ENCODE measurements at places on chromosomes 5 and 9.

DNA sequence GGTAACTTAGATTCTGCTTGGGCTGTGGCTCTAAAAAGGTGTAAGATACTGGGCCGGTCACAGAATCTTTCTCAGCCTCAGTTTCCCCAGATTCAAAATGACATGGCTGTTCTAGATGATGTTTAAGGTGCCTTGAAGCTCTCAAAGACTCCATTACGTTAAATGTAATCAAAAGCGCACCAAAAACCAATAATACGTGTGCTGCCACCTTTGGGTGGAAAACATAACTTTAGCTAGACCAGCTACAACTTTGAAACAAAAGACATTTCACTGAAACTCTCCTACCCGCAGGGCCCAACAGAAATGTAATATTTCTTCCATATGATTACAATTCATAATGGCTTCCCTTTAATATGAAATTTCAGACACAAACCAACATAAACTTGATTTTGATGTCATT lies 35.0 kb upstream of the PCSK5 start:
- peak; percentile 4 for DNase-seq

DNA sequence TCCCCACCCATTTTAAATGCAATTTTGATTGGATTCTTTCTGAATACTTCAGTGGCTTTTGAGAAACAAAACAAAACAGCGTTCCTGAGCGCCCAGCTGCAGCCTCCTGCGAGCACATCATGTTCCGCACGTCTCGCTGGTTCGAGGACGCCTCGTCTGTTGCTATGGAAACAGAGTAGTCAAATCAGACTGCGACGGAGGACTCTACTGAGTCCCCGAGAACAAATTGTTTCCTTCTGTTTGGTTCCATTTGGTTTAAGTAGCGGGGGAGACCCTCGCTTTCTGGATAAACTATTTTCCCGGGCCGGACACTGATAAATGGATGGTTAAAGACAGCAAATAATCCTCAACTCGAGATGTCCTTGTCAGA lies 69.0 kb downstream of the SLC28A3 start:
- DNase-seq = peak; percentile 69

GRCh38 chr5:174047472-174048099 lies 2.1 kb downstream of the NSG2 start:
- DNase-seq = no peak

GRCh38 chr5:76367623-76368371 lies 35.3 kb upstream of the IQGAP2 start:
- peak; percentile 16 for DNase-seq

DNA sequence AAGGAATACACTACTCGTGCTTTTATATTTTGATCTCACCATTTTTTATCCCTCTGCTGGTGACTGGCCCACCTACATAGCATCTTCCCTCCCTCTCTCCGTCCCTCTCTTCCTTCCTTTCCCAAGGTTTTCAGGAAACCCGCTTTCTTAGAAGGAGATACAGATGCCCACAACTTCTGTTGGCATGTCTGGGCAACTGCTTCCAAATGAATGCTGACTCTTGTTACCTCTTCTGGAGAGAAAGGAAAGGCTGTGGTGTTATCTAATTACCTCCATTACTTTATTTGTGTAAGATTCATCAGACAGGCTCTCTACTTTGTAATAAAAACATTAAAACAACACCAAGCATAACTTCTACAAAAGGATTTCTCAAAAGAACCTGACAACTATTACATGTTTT lies 20.2 kb downstream of the FANCC start:
- DNase-seq = no peak

GRCh38 chr9:114259798-114260523 lies 62.9 kb upstream of the ORM1 start:
- DNase-seq = no peak

- DNase-seq = peak; percentile 14
These were observed 20.5 kb upstream of the GPX3 start for GRCh38 chr5:150999704-151000442.

- peak; percentile 72 for DNase-seq
These were observed 107.2 kb downstream of the ARHGEF28 start for GRCh38 chr5:73733219-73733618.

GRCh38 chr9:109319017-109319625 lies 1.7 kb downstream of the EPB41L4B start:
- no peak for DNase-seq

DNA sequence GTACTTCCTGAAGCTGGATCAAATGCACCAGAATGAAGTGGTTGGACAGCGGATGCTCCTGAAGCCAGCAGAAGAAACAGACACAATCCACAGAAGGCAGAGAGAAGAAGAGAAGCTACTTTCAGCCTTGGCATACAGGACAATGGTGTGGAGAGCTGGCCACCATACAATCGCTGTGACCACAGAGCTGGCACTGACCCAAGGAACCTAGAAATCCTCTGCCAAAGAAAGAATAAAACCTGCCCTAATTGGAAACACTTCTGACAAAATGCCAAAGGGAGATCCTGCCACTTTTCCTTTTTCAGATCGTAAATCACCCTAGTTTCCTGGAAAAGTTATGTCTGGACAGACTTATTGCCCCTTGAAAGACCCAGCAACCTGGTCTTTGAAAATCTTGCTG lies 77.8 kb downstream of the BAAT start:
- no peak for DNase-seq

DNA sequence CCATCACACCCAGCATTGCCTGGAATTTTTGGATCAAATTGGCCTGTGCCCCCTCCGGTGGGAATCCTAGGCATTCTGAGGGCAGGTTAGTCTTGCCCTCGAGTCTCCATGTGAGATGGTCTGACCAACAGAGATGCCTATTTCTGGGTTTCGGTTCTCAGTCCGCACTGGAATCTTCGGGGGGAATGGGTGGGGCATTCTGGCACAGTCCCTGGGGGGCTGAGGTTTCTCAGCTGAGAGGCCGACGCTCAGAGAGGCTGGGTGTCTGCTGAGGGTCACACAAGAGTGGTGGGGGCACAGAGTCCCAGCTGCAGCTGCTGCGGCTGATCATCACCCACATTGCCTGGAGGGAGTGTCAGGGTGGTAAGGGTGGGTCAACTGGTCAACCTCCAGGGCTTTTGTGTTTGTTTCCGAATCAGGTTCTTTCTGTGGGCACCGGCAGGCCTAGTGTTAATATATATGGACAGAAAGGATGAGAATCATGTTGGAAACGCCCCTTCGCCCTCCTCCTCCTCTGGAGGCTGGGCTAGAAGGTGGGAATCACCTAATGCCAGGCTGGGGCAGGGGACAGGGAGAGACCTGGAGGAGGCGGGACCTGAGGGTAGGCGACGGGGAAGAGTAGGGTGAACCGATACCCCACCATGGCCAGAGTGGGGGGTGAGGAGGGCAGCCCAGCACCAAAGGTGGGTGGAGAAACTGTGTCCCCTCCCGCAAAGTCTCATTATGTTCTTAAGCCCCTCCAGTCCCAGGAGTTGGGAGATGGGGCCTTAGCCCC lies 149.5 kb upstream of the PHYKPL start:
- DNase-seq = no peak

DNA sequence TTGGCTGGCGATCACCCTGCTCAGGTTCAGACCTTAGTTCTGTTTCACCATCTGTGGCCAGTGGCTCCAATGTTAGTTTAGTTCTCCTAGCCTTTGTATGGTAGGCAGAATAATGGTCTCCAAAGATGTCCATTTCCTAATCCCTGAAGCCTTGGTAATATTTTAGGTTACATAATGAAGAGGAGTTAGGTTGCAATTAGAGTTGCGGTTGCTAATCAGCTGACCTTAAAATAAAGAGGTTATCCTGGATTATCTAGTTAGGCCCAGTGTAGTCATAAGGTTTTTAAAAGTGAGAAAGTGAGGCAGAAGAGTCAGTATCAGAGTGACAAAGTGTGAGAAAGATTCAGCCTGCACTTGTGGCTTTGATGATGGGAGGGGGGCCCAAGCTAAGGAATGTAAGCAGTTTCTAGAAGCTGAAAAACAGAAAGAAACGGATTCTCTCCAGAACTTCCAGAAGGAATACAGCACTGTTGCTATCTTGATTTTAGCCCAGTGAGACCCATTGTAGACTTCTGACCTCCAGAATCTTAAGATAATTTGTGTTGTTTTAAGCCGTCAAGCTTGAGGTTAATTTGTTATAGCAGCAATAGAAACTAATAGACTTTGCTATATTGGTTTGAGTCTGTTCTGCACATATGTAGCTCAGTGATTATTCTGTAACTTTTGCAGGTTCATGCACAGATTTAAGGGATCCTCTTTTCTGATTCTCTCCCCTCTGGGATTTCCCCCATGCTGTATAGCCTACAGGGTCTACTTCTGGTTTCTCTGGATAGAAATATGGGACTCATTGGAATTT lies 21.6 kb downstream of the LNPEP start:
- no peak for DNase-seq

DNA sequence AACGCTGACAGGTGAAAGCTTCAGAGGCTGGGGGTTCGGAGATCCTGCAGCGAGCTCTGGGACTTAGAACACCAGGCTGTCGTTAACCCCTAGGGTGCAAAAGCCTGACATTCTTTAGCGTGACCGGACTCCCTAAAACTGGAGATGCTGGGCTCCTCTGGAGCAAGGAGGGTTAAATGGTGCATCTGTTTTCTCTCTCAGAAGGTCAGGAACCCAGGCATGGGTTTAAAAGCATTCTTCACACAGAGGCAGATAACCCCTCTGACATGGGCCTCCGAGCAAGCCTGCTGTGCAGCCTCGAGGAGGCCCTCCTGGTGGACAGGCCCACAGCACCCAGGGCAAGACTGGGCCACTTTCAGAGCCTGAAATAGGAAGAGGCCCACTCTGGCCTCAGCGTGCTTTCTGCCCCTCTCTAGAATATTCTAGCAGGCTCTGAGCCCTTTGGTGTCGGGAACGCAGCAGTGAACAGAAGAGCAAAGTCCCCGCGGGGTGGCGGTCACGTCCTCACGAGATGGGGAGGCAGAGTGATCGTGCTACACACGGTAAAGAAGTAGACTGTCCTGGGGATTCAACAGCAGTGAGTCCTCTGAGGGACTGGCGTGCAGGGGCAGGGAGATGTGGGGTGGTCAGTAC lies 124.8 kb downstream of the COL23A1 start:
- DNase-seq = no peak

DNA sequence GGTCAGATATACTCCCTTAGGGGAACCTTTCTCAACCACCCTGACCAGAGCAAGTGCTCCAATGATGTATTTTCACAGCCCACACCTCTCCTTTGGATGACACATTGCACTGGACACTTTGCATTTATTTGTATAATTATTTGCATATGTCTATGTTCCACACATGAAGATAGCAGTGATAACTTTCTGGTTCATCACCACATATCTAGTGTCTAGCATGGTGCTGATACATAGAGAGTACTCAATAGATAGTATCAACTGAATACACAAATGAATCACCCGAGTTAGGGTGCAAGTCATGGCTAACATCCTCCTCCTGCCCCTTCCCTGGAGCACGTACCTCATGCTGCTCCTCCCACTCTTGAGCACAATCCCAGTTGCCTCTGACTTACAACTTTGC lies 617.6 kb downstream of the EBF1 start:
- DNase-seq = no peak

DNA sequence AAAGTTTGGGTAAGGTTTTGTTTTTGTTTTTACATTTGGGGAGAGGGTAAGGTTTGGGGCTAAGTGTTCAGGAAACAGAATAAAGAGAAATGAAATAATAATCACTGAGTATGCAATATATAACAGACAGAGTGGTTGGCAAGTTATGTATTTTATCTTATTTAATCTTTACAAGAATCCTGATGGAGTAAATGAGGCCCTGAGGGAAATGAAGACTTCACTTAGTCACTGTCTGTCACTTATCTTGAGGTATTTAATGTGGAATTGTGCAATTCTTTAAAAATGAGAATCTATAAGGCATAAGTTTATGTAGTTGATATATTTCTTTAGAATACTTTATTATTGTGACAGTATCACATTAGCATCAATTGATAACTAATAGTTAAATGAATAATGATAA lies 48.1 kb downstream of the TEK start:
- DNase-seq = no peak

DNA sequence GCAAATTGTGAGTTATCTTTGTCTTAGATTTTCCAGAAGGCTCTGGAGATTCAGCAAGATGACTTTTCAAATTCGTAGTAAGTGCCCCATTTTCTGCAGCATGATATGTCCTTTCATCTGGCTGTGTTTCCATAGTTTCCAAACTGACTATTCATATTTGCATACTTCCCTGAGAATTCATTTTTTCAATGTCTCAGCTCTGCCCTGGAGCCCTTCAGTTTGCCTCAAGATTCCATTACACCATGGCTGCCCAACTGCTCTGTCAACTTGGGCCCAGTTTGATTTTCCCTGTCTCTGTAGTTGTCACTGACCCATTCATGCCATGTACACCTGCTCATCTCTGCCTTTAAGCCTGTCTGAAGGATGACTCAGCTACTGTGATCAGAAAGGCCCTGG lies 94.2 kb upstream of the RUSC2 start:
- DNase-seq = no peak

DNA sequence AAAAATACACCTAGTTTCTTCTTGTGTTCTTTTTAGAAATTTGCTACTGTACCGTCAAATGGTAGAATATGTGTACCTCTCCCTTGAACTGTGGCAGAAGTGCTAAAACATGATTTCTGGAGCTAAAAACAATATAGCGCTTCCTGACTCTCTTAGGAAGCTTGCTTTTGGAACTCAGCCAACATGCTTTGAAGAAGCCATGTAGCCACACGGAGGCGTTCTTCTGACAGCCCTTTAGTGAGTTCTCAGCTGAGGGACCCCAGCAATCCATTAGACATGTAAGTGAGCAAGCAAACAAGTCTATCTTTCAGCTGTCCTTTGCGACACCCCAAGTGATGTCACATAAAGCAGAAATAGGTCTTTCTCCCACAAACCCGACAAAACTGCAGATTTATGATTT lies 917.0 kb downstream of the CDH9 start:
- DNase-seq = no peak
